ENCODE measurements at places on chromosomes 3 and 15.

GRCh38 chr3:67654844-67655177, 399 bp upstream of the SUCLG2 start:
- DNase-seq = no peak

DNA sequence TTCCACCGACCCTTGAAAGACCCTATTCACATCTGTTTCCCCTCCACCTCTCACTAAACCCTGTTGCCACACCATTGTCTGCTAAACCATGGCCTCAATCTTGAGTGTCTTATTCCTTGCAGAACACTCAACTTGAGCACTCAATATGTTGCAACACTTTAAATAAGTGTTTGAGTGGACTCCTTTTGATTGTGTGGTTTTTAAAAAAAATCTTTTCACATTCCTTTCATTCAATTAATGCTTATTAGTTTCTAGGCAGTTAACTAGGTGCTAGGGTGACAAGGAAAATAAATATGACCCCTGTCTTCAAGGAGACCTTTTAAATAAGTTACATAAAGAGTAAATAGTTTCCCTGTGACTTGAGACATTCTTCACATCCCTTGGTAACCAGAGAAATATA, 13.3 kb upstream of the HHLA2 start:
- DNase-seq = no peak

DNA sequence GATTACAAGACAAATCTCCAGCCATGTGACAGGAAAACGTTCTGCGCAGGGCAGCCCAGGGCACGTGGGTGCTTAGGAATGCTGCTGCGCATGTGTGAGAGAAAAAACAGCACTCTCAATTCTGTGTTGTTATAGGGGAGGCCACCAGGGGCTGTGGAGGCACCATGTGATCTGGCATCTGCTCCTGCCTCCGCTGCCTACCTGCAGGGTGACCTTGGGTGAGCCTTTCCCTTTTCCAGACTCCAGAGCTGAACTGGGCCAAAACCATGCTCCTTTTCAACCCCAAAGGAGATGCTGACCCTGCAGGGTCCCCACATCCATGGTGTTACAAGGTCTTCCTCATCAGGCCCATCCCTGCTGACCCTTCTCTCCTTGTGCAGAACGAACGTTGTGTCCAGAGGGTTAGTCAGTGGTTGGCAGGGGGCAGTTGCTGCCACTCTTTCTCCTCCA, 81.5 kb upstream of the RASGRF1 start:
- DNase-seq = peak; percentile 17

GRCh38 chr3:36650271-36650671, 114.1 kb downstream of the DCLK3 start:
- DNase-seq = no peak

- DNase-seq = no peak
Measured at GRCh38 chr15:39326306-39326975, 254.4 kb upstream of the THBS1 start.

DNA sequence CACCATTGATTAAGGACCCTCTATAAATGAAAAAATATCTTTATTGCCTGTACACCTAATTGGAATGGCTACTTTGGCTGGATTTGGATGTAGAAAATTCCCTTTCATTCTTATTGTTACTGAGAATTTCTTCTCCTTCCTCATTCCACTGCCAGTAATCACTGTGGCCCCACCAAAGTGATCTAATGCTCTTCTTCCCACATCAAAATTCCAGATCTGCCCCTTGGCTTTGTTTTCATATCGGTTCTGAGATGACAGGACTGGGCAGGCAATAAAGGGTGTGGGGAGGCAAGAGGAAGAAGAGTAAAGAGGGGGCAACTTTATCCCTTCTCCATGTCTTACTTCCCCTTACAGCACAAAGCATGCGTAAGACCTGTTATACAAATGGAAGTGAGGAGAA, 2.1 kb downstream of the ANKUB1 start:
- no peak for DNase-seq

DNA sequence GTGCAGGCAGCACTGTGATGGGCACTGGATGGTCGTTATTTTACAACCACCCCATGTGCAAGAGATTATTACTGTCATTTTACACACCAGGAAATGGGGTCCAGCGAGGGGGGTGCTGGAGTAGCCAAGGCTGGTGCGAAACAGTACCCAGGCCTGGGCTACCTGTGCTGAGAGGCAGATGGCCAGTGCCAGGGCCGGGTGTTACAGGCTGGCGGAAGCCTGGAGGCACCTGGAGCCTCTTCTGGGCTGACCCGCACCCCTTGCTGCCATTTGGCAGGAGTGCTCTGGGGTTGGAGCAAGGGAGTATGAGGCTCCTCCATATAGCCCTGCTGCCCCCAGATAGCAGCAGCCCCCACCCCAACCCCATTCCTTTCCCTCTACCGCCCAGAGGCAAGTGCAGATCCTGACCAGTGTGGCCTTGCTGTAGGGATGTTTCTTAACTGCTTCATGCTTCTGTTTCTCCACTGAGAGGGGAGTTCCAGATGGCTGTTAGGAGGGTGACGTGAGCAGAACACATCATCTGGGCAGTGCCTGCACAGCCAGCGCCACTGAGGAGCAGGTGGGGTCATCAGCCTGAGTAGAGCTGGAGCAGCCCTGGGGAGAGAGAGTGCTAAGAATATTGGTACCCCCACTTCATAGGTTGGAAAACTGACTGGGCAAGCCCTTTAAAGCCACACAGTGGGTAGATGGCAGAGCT, 15.3 kb downstream of the SNX33 start:
- DNase-seq = no peak

GRCh38 chr15:51846463-51847230, 17.2 kb downstream of the TMOD3 start:
- DNase-seq = no peak

DNA sequence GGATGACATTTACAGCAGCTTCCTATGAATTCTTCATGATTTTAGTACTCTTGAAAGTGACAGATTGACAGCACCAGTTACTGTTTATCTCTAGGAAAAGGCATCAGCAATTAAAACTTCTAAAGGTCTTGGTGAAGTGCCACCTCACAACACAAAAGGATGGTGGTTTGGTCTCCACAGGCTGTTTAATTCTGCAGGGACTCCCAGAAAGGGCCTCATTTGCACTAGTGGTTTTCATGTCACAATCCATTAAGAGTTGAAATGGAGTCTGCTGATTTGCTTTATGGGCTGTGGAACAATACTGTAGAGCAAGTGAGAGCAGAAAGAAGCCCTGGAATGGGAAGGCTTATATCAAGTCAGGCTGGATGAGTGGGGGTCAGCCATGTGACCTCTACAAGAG, 225.3 kb upstream of the KCNMB2 start:
- no peak for DNase-seq

DNA sequence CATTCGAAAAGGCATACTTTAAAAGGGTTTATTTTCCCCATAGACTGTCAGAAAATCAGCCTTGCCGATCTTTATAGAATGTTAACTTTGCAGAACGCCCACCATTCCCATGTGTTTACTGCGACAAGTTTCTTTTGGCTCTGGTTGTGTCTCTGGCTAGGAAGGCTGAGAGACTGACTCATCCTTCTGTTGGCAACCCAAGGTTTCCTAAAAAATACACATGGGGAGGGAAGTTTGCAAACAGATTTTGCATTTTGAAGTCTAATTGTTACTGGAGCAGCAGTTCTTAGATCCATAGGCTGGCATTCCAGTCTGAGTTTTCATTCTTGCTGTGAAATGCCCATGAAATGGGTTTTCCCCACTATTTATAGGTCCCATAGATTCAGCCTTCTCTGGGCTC, 37.9 kb upstream of the MINAR1 start:
- DNase-seq = no peak

DNA sequence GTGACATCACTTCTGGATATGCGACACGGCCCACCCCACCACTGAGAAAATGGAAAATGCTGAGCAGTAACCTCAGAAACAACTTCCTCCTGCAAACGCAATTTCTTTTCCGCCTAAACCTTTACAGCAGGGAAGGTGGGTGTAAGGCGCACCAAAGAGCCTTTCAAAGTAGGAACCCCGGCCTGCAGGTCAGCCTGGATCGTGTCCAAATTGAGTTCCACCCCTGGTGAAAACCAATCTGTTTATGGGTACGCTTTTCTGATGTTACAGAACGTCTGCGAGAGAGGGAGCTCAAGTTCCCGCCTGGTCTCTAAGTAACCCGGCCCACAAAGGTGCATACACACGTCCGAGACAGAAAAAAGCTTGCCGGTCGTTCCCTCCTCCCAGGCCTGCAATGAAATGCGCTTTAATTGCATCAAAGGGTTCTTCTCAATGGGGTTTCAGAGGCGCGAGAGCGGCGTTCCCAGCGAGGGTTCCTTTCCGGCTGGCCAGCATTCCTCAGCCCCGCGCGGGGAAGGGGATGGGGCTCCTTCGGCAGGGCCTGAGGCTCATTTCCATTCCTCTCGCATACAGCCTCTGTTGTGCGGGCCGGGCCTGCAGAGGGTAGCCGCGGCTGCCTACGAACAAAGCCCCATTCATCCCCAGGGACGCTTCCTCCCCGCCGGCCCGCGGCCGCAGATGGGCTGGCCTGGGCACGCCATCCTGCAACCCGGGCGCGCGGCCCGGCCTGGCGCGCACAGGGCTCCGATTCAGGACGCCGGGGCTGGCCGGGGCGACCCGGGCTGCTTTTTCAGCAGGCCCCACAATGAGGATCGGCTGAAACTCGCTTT, 138.1 kb downstream of the TMCO5A start:
- peak; percentile 91 for DNase-seq

DNA sequence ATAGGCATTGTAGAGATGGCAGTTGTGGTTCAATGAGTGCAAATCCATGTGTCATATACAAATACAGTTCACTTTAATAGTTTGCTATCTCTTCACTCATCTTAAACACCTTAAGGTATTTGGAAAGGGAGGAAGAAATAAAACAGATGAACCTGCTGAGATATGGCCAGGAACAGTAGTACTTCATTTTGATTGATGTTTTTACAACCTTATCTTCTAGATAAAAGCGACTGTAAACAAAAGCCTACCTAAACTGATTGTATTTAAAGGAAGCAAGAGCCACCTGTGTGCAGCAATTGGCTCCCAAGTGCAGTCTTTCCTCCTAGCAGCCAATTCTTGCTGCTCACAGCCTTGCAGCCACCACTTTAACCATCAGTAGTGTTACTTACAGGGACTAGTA, 217.7 kb downstream of the CDIN1 start:
- no peak for DNase-seq

DNA sequence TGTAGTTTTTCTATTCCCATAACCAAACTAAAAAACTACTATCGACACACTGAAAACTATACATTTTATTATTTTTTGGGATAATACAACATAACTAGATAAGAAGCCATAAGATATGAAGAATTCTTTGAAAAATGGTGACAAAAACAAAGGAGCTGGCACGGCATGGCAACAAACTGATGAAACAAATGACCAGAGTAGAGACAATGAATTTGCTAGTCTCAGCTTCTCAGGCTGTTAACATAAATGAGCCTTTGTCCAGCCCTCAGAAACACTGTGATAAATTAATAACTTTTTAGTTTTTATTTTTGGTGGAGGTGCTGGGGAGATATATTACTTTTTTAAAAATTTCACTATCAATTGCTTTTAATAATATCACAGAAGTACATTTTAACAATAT, 100.7 kb downstream of the SMARCC1 start:
- no peak for DNase-seq

- DNase-seq = no peak
Measured at GRCh38 chr3:43023066-43023465, 44.0 kb downstream of the GASK1A start.

GRCh38 chr3:13638927-13639326, 90.0 kb downstream of the FBLN2 start:
- no peak for DNase-seq

GRCh38 chr15:68633231-68634121, 54.7 kb downstream of the CORO2B start:
- DNase-seq = no peak

DNA sequence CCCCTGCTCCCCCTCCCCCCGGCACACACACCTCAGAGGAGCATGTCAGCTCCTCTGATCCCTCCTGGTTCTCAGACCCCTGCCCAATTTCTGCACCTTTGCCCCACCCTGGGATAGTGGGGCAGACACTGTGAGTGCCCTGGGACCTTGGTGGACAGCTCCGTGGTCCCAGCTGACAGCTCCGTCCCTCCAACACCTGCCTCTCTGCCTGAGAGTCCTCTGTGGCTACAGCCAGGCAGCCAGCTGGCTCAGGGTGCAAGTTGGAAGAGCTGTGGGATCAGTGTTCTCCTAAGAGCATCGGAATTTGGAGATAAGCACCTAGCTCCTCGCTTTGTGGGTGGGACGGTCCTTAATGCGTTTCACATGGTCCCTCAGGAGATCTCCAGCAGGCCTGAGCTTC, 43.7 kb upstream of the PGPEP1L start:
- DNase-seq = no peak

DNA sequence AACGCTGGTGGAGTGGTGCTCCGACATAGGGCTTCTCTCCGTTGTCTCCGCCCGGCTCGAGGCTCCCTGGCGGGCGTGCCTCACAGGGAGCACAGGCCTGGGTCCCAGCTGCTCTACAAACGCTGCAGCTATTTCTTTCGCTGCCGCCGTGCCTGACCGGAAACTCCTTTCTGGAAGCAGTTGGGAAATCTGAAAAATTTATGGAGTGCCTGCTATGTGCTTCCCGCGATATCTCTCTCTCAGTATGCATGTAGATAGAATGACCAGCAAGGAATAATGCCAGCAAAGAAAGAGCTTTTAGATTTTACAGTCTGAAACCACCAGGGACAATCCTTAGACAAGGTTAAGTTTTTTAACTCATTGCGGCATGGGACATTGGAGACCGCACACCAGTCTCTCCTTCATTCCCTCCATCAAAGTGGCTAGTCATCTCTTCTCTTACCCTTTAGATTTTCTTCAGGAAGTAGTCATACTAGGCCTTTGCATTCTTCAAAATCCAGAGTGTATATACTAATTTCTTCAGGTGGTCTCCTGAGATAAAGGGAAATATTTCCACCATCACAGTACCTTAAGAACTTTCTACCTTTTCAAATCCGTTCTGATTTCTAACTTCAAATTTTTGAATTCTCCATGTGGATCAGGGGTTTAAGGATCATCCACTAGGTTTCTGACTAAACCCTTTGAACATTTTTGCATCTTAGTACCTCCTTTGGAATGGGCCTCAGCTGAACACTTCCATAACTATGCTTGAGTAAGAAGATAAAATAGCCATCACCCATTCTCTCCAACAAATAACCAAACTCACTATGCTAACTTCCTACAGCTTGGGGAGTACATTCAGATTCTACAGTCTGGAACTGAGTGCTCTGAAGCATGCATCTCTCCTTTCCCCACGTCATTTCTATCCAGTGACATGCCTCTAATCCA, 1.1 kb upstream of the NPHP3 start:
- no peak for DNase-seq

DNA sequence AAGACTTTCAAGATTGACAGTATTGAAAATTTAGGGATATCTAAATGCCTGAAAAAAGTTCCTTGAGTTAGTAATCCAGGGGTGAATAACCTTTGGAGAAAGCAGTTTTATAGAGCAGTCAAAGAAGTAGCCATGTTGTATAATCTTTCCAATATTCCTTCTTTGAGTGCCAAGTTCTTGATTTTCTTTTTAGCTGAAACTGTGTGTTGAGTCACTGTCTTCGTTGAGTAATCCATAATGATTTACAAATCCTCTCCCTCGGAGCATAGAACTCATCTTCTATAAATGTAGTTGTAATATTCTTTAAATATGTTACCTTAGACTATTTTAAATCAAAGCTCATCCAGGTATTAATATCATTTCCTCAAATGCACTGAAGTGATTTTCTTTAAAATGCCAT, 135.2 kb downstream of the BBX start:
- DNase-seq = no peak
